ENCODE measurements at places on chromosomes 2 and 18.

DNA sequence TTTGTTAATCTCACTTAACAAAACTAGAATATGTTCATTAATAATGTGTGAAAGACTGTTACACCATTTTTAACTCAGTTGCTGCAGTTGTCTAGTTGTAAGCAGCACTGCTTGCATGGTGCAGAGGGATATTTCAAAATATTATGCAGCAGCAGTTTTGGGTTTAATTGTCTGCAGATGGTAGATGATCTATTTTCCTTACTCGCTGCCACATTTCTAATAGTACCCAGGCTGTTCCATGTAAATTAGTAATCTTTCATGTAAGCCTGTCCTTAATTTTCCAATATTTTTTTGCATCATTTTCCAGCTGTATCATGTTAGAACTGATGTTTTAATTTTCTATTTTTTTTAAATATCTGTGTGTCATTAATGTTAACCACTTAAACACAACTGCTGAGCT, 488.1 kb upstream of the RAB12 start:
- no peak for DNase-seq

- no peak for DNase-seq
Observed at GRCh38 chr2:68236876-68237275, 15.5 kb downstream of the PPP3R1 start.

GRCh38 chr18:61890344-61890743, 2.5 kb downstream of the RNF152 start:
- no peak for DNase-seq

GRCh38 chr2:145116834-145117725, 597.2 kb upstream of the ZEB2 start:
- no peak for DNase-seq

GRCh38 chr18:46294318-46294717, 190.1 kb downstream of the HAUS1 start:
- DNase-seq: no peak

DNA sequence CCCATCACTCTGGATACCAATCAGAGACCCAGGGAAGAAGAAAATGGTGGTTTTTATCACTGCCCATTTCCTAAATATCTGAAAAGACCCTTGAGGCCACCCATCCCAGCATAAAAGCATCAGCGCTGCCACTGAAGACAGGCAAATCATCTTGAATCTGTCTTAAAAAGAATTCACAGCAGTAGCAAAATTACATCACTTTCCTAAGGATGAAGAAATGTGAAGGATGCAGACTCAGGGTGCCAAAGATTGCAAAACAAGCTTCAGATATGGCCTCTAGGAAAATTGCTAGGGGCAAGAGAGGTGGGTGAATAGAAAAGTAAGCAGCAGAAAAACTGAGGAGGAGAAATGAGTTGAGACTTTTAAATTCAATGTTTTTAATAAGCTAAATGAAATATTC, 70.0 kb downstream of the SLC25A12 start:
- DNase-seq: no peak
